ENCODE measurements at places on chromosomes 1 and 21. TPM values are rescaled to one million over a fixed set of nuclear protein-coding genes. Genes with fewer than 3 reads are reported as not detected.

Gene PRKCZ
- polyA plus RNA-seq: 22.5 TPM

Gene TPTE
- polyA plus RNA-seq: not detected

Gene PLA2G4A
- polyA plus RNA-seq: 1.1 TPM

Gene SLC45A3
- 4.6 TPM for polyA plus RNA-seq

Gene RAP1GAP
- 5.0 TPM for polyA plus RNA-seq

Gene AMY1A
- not detected for polyA plus RNA-seq

Gene MATN1
- 0.21 TPM for polyA plus RNA-seq

Gene OR6K3
- polyA plus RNA-seq: not detected

Gene RXRG
- polyA plus RNA-seq: not detected

Gene SPRR3
- polyA plus RNA-seq: not detected

Gene DIO1
- polyA plus RNA-seq: not detected

Gene HES3
- 7.7 TPM for polyA plus RNA-seq

Gene BMP8A
- polyA plus RNA-seq: not detected

Gene YTHDF2
- 123 TPM for polyA plus RNA-seq

Gene COL18A1
- polyA plus RNA-seq: 38.4 TPM

Gene CACHD1
- polyA plus RNA-seq: 12.6 TPM

Gene TLR5
- polyA plus RNA-seq: 1.3 TPM

Gene PDZK1
- 0.49 TPM for polyA plus RNA-seq

Gene LINGO4
- not detected for polyA plus RNA-seq

Gene CELA2B
- polyA plus RNA-seq: not detected

Gene CD52
- 7.3 TPM for polyA plus RNA-seq

Gene GBP1
- polyA plus RNA-seq: not detected

Gene UTS2
- polyA plus RNA-seq: not detected

Gene CRNN
- not detected for polyA plus RNA-seq

Gene LRRC38
- not detected for polyA plus RNA-seq

Gene DLGAP3
- polyA plus RNA-seq: 7.5 TPM

Gene ANGPTL3
- 0.16 TPM for polyA plus RNA-seq

Gene FCRL3
- polyA plus RNA-seq: not detected

Gene SORT1
- 10.9 TPM for polyA plus RNA-seq

Gene GRIK1
- polyA plus RNA-seq: 0.18 TPM

Gene SLAMF7
- 0.11 TPM for polyA plus RNA-seq

Gene SLC27A3
- polyA plus RNA-seq: 27.1 TPM

Gene GBP6
- not detected for polyA plus RNA-seq

Gene SH2D2A
- 4.6 TPM for polyA plus RNA-seq

Gene C21orf58
- 22.4 TPM for polyA plus RNA-seq

Gene KCNE1
- polyA plus RNA-seq: not detected

Gene CHI3L2
- 0.68 TPM for polyA plus RNA-seq

Gene MFAP2
- 255 TPM for polyA plus RNA-seq

Gene CFHR2
- not detected for polyA plus RNA-seq

Gene SYPL2
- 0.56 TPM for polyA plus RNA-seq

Gene PIK3R3
- polyA plus RNA-seq: 7.3 TPM

Gene ACOT11
- polyA plus RNA-seq: 1.6 TPM

Gene OSBPL9
- 103 TPM for polyA plus RNA-seq

Gene RNPC3
- 38.2 TPM for polyA plus RNA-seq

Gene DPT
- polyA plus RNA-seq: not detected

Gene BCL2L15
- polyA plus RNA-seq: 0.40 TPM

Gene NLRP3
- 0.14 TPM for polyA plus RNA-seq

Gene TMPRSS3
- polyA plus RNA-seq: not detected

Gene AVPR1B
- polyA plus RNA-seq: 0.09 TPM

Gene FAAP20
- 167 TPM for polyA plus RNA-seq

Gene NBPF4
- not detected for polyA plus RNA-seq

Gene TBX19
- polyA plus RNA-seq: 0.76 TPM

Gene MCM3AP
- polyA plus RNA-seq: 39.2 TPM

Gene SHISAL2A
- polyA plus RNA-seq: 1.2 TPM

Gene LCE2C
- polyA plus RNA-seq: not detected

Gene PTPN7
- polyA plus RNA-seq: 0.33 TPM

Gene EPHA2
- polyA plus RNA-seq: 8.5 TPM

Gene SLC30A2
- polyA plus RNA-seq: not detected

All from GM23338 (cell line).